COR-L47 (cell line): ENCODE measurements at places on chromosomes 4 and X.

DNA sequence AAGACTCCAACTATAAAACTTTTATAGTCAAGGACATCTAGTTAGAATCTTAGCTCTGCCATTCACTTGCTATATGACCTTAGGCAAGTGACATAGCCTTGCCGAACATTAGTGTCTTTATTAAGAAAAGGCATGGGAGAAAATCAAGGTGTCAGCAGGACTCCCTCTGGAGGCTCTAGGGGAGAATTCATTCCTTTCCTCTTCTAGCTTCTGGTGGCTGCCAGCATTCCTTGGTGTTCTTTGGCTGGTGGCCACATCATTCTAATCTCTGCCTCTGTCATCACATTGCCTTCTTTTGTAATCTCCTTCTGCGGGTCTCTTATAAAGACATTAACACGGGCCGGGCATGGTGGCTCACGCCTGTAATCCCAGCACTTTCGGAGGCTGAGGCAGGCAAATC, 99.8 kb downstream of the PPP1R2C start:
- no peak for DNase-seq

DNA sequence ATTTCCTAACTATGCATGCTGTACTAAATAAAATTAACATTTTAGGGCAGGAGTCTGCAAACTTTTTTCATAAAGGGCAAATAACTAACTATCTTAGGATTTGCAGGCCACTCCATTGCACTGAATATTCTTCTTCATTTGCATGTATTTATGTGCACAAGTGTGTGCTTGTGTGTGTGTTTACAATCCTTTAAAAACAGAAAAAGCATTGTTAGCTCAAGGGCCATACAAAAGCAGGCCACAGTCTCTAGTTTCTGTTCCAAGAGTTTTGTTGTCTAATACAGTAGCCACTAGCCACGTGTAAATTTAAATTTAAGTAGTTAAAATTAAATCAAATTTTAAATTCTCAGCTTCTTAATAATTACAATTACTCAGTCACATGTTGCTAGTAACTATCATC, 621.8 kb downstream of the TMA16 start:
- DNase-seq: no peak

DNA sequence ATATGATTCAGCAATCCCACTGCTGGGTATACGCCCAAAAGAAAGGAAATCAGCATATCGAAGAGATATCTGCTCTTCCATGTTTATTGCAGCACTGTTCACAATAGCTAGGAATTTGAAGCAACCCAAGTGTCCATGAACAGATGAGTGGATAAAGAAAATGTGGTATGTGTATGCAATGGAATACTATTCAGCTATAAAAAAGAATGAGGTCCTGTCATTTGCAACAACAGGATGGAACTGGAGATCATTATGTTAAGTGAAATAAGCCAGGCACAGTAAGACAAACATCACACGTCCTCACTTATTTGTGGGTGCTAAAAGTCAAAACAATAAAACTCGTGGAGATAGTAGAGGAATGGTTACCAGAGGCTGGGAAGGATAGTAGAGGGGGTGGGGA, 153.8 kb upstream of the LEF1 start:
- no peak for DNase-seq

DNA sequence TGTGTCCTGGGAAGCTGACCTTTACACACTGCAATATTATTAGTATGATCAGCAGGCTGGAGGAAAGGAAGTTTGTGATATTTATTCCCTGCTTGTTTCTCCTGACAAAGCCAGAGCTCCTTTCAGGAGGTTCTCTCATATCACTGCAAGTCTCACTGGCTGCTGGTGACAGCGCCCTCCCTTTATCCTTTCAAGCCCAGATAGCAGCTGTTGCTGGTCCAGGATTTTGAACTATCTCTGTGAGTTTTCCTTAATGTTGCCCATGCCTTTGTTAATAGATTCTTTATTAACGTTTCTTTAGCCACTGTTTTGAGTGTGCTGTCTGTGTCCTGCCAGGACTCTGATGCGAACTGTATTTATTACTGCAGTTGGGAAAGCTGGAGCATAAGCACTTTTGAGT, 518.7 kb downstream of the C4orf33 start:
- no peak for DNase-seq

DNA sequence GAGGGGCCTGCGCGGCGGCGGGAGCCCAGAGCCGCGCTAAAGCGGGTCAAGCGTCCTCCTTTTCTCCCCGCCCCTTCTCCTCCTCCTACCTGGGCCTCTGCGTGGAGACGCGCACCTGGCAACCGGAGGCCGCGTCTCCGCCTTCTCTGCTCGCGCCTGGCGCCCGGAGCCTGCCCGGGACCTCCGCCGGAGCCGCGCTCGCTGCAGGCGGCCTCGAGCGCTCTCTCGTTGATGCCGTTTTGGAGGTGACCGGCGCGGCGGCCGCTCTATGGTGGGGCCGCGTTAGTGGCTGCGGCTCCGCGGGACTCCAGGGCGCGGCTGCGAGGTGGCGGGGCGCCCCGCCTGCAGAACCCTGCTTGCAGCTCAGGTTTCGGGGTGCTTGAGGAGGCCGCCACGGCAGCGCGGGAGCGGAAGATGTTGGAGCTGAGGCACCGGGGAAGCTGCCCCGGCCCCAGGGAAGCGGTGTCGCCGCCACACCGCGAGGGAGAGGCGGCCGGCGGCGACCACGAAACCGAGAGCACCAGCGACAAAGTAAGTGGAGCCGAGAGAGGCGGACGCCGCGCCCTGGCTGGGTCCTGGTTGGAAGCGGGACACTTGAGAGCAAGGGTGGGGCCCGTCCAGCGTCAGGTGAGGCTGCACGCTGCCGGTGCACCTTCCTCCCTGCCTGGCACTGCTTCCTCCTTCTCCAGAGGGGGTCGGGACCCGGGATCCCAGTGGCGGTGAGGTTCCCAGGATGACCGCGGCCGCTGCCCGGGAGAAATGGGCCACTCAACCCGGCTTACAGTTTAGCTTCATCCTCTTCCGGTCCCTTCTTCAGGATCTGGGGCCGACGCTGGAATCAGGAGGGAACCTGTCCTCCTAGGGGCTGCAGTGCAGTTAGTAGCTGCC, at the start of gene CDS1:
CDS1 (plus strand) TSS at position 140 of the 888 bp plus-strand sequence; CDS start at position 415, 275 bp downstream.
- no peak for DNase-seq

GRCh38 chrX:72634331-72634730, 61.7 kb upstream of the HDAC8 start:
- no peak for DNase-seq

GRCh38 chr4:145822581-145822980, 116.0 kb downstream of the ZNF827 start:
- DNase-seq: no peak

DNA sequence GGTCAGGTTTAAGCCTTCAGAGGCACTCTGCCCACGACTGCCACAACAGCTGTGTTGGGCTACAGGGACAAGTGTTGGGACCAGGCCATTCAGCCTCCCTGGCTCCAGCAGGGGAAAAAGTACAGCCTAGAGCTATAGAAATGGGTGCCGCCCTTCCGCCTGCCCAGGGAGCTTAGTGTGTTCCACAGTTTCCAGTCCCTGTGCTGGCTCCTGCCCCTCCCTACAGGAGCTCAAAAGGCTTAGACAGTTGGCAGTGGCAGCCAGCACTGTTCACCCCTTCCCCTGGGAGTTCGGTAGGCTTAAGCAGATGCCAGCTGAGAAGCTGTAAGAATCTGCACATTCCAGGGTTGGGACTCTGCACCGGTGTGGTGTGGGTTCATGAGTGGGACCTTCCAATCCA, 408.2 kb upstream of the INTU start:
- DNase-seq: no peak

DNA sequence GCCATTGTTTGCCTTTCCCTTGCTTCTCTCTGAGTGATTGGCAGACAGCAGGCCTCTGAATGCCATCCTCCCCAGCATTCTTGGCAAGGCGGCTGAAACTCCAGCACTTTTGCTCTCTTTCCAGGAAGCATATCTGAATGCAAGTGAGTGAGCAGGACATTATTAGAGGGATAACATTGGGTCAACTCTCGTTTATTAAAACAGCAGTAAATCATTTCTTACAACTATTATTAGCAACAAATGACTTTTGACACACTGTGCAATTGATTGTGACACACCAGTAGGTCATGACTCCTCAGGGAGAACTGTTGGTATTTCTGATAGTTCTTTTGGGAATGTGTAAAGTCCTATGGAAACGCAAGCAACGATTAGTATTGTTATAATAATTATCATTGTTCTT, 103.8 kb downstream of the EFNB1 start:
- no peak for DNase-seq

DNA sequence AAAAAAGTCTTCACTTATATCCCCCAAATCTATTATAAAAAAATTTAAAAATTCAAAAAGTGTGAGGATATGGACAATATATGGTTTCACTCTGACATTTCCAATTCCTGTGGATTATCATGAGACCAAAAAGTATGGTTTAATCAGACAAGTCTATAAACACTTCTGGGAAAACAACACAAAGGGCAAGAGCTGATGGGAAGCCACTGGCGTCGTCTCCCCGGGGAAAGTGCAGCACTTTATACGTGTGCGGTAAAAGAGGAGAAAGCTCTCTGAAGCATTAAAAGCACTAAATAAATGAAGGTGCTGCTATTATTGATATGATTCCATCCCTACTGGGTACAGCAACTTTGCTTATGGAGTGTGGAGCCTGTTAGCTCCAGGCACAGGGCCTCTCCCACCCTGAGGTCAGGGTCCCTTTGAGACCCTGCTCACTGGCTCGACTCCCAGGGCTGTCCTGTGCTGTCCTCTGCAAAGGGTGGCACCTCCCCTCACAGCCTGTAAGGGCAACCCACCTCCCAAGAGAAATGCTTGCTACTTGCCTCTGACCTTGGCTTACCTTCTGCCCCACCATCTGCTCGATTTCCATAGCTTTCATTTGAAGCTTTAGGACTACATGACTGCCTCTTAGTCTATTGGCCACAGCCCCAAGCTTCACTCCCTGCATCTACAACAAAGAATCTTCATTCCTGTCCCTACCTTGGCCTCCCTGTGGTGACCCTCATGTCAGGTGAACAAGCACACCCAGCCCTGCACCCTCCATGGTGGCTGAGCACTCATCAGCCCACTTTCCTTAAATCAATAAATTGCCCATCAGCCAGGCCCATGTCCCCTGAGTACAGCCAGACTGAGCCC, 248.6 kb downstream of the HNRNPD start:
- DNase-seq: no peak

DNA sequence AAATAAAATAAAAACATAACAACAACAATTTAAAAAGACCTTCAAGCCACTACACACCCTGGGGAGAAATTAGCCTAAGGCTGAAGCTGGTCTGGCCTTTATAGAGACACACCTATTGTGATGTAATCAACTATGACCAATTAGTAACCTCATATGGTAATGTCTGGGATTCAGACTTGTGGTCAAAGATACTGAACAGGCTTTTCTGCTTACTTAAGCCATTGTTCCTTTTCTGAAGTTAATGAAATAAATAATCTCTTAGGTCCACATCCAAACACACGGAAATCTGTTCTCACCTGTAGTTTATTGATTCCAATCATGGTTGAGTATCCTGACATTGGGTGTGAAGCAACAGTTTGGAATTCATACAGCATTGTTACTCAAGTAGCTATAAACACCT, 152.5 kb downstream of the PLS3 start:
- DNase-seq: no peak

GRCh38 chr4:7195141-7195515, 2.8 kb downstream of the SORCS2 start:
- no peak for DNase-seq

GRCh38 chr4:89158884-89159503, 47.7 kb downstream of the TIGD2 start:
- DNase-seq: peak; percentile 17

GRCh38 chrX:48997865-48998264, 4.2 kb downstream of the GRIPAP1 start:
- no peak for DNase-seq

DNA sequence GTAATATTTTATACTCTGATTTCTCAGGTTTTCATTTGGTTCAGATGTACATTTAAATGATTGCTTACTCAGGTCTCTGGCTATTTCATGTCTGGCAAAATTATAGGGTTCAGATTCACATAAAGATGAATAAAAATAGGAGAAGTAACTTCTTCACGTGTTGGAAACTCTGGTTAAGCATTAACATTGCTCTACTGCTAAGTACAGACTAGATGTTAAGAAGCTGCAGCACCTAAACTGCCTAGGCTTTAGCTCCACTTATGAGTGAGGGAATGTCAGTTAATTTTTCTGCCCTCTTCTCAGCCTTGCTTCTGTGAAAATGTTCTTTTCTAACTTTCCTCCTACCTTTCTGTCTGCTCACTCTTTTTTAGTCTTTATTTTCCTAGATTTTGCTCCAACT, 361.2 kb downstream of the ARAP2 start:
- no peak for DNase-seq

DNA sequence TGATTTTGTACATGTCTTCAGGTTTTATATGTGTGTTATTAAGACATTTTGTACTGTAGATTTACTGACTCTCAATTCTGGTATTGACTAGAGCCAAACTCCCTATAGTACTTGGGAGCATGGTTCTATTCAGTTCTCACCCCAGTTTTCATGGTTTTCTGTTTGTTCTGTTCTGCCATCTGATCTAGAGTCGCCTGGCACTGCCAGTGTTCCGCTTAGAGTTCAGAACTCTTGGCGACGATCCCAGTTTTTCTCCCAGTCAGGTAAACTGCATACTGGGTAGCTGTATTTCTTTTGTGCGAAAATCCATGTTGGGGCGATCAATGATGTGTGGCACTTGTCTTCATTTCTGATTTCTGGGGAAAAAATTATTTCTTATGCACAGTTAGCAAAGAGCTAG, 78.0 kb downstream of the PHOX2B start:
- peak; percentile 35 for DNase-seq

DNA sequence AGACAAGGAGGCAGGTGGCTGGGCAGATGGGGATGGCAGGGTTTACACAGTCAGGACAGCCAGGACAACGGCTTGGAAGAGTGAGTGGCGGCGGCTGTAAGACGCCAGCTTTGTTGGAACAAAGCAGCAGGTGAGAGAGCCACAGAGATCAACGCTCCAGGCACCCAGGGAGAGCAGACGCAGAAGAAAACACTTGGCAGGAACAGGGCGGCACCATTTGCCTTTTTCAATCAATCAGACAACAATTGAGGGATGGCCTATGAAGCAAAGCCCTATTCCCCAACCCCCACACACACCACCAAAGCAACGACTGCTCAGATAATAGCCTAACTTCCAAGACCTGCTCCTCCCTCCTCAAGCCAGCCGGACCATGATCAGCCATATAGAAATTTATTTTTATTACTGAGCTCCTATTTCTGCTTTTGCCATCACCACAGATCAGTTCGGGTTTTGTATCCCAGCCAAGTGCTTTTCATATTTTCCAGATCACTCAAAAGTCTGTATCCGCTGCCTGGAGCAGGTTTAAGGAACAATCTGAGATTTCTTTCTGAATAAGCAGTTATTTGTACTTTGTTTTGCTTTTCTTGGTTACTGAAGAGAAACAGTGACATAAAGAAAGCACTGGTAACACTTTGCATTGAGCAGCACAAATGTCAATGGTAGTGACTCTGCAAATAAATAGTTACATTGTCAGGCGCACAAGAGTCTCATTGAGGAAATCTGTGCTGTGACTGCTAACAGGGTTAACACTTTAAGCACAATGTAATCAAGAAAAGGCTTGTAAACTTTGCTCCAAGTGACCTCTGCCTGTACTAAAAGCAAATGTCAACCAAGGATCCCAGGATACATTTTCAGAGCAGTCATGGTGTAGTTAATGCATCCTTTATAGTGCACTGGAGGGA, 81.8 kb upstream of the RBPJ start:
- DNase-seq: peak; percentile 90

- DNase-seq: peak; percentile 20
These were observed 88.4 kb downstream of the LRP2BP start for GRCh38 chr4:185307136-185307950.

GRCh38 chr4:1472148-1472797, 66.0 kb upstream of the NKX1-1 start:
- no peak for DNase-seq
